Astrocyte (in vitro differentiated cells and primary cell): ENCODE measurements at places on chromosomes 13 and 19.

- DNase-seq, result no peak
These were observed 7.0 kb downstream of the SLC1A6 start for GRCh38 chr19:14972676-14973075.

DNA sequence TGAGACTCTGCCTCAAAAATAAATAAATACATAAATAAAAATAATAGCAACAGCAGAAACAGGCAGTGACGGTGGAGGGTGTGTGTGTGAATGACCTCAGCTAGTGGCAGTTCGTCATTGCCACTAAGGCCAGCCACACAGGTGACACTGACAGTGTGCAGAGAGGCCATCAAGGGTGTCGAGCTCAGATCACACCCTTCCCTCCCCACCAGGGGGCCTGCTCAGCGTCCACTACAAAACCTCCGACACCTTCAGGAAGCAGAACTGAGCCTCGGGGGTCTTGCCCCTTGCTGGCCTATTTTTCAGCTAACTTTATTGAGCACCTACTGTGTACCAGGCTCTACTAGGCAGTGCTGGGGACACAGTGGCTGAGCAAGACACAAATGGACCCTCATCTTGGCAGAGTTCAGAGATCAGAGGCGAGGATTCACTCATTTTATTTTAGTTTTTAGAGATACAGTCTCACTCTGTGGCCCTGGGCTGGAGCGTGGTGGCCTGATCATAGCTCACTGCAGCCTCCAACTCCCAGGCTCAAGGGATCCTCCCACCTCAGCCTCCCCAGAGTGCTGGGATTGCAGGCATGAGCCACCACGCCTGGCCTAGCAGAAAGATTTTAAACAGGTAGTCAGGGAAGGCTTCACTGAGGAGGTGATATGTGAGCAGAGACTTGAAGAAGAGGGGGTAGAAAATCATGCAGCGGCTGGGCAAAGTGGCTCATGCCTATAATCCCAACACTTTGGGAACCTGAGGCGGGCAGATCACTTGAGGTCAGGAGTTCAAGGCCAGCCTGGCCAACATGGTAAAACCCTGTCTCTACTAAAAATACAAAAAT is 30.3 kb upstream of the SEMA6B start:
- no peak for DNase-seq

DNA sequence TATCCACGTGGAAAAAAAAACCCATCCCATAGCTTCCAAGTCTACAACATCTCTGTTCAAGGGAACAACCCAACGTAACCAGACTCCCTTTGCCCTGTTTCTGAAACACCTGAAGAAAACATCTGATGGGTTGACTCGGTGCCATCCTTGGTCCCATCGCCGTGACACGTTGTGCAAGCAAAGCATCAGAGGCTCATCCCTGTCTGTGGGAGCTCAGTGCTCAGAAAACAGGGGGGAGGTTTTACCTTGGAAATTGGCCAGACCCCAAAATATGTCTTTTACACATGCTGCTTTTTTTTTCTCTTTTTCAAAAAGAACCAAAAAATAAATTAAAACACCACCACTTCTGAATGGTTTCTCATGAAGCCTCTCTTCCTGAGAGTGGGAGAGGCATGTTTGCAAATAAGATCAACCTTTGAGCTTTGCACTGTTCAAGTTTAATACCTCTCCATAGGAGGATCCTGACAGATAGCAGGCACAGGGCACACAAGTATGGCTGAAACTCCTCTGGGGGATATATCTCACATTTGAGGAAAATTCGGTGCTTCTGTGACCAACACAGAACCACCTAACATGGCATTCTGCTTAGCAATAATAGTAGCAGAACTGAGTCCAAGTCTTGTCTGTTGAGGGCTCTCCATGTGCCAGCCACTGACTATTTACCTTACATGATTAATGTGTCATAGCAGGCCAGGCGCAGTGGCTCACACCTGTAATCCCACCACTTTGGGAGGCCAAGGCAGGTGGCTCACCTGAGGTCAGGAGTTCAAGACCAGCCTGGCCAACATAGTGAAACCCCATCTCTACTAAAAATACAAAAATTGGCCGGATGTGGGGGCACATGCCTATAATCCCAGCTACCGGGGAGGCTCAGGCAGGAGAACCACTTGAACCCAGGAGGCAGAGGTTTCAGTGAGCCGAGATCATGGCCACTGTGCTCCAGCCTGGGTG is 7.0 kb upstream of the PVR start:
- no peak for DNase-seq

DNA sequence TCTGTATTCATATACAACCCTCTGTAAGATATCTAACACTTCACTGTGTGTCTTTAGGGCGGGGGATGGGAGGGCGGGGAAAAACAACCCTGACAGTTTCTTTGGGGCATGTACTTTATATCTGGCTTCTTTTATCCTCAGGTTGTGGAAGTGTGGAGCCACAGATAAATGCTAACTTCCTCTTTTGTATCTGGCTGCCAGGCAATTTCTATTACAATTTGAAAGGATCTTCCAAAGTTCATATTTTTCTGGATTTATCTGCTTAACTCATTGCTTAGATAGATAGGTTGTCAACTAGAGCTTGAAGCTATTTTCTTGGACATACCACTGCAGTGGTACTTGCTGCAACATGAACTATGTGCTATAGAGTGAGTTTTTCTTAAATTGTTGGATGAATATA is 393.0 kb downstream of the LMO7 start:
- DNase-seq, result no peak

GRCh38 chr13:40149611-40150274 is 494.3 kb downstream of the COG6 start:
- peak; percentile 89 for DNase-seq

DNA sequence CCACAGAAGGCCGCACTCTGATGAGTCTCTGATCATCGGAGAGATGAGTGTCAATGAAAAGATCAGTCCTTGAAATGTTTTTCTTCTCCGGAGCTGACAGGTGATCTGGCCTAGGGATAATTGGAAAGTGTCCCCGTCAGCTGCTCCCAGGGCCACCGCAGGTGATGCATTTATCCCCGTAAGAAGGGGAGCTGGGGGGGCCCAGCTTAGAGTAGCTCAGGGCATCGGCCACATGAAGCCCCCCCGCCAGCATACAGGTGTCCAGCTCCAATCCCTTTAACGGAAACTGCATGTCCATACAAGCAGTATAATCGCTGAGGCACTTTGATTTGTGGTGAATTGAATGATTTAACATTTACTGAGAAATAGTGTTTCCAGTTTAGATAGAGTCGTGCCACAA is 27.7 kb downstream of the ATP4B start:
- DNase-seq, result no peak

GRCh38 chr13:45108716-45109101 is 11.6 kb upstream of the GTF2F2 start:
- DNase-seq, result no peak

- DNase-seq, result peak; percentile 12
These were observed 182.9 kb upstream of the RXFP2 start for GRCh38 chr13:31556376-31556775.

GRCh38 chr13:94535231-94535630 is 55.7 kb upstream of the DCT start:
- no peak for DNase-seq

DNA sequence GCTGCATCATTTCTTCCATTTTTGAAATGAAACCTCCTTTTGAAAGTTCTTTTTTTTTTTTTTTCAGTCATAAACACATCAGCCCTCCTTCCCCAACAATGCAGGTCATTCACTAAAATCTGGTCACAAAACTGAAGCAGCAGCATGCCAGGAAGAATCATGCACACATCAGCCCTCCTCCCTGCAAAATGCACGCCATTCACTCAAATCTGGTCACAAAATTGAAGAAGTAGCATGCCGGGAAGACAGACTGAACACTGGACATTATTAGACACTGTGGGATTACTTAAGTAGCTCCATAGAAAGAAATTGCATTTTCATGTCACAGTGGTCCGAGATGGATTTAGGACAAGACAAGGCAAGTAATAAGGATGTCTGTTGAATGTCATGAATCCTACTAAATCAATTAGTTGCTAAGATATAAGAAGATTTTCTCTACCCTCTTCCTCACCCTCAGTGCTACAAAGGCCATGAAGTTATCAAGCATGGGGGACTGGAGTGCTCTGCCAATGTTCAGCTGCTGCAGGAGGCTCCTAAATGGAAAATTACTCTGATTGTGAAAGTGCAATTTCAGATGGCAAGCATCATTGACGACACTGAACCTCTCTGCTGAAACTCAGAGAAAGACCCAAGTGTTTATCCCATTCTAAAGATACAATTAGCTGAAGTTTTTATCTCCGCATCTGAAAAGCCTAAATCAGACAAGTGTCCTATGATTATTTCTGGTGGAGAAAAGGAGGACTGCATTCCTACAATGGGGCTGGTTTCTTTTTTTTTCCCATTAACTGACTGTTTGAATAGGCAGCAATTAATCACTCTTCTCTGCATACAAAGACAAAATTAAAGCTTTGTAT is 913.2 kb downstream of the DIAPH3 start:
- DNase-seq, result no peak

DNA sequence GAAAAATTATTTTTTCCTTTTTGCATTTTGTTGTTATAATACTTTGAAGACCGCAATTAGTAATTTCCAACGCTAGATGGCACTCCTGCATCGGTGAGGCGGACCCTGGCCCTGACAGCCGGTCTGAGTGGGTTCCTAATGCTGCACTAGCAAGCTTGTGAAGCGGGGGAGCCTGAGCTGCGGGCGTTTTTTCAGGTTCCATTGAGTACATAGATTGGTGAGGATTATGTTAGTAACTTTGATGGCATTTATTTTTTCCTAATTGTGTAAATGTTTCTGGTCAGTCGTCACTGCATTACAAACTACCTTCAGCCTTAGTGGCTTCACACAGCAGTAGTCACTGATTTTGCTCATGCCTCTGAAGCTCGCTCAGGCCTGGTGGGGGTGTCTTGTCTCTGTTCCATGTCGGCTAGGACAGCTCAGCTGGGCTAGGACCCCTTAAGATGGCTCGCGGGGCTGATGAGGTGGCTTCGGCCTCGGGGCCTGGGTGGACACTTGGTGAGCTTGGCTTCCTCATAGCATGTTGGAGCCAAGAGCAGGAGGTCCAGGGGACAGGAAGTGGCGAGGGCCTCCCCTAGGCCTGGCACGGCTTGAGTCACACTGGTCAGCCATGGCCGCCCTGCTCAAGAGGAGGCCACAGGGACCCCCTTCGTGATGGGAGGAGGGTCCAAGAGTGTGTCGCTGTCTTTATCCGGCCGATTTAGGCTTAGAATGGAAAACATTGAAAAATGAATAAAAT is 25.0 kb downstream of the ERCC5 start:
- peak; percentile 63 for DNase-seq

- no peak for DNase-seq
These were observed 24.9 kb downstream of the SLC8A2 start for GRCh38 chr19:47446534-47447469.

- DNase-seq, result no peak
These were observed 9.5 kb downstream of the RASL11A start for GRCh38 chr13:27280009-27280656.

DNA sequence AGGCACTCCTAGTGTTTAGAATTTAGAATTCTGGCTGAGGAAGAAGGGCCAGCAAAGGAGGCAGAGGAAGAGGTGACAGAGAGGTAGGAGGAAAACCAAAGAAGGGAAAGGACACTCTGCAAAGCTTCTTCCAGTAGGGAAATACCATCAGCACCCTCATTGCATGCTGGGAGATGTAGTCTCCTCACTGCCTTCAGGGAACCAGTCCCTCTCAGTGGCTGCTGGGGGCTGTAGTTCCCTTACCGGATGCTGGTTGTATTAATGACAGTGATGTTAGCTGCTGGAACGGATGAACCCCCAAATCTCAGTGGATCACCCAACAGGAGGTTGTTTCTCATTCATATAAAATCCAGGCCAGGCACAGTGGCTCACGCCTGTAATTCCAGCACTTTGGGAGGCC is 10.1 kb downstream of the GRIN2D start:
- peak; percentile 56 for DNase-seq

DNA sequence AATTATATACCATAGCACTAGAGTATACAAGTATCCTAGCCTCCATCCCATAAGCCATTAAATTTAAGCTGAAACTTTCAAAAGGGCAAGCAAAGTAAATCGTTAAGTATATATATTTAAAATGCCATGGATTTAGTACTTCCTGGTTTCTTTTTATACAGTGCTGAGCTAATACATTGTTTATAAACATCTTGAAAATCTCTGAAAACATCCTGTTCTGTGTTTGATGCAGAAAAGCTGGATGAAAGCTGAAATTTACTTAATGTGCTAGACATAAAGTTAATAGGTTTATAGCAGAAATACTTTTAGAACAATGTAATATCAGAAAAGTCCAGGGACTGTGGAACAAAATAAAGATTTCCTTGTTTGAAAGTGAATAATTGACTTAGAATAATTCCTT is 875.4 kb downstream of the SLITRK6 start:
- DNase-seq, result no peak

DNA sequence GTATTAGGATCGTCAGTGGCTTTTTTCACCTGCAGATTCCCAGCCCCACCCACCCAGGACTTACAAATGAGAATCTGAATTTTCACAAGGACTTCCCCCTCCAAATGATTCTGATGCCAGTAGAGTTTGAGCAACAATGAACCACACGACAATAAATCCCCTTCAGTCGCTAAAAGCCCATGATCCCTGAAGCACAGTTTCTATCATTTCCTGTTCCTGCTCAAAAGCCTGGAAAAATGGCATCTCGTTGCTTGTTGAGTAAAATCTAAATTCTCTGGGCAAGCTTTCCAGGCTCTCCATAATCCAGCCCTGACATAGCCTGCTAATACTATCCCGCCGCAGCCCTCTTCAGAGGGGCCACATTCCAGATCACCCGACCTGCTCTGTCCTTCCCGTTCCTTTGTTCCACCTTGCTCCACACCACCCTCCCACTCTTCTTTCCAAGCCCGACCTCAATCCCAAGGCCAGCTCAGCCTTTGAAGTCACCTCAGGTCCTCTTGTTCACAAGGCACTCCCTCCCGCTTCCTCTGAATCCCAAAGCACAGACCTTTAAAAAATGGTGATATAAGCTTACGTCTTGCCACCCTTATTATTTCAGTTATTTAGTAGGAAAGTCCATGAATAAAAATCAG is 67.9 kb downstream of the NUFIP1 start:
- no peak for DNase-seq

- no peak for DNase-seq
These were observed 177.4 kb upstream of the UBL3 start for GRCh38 chr13:30027569-30028455.

DNA sequence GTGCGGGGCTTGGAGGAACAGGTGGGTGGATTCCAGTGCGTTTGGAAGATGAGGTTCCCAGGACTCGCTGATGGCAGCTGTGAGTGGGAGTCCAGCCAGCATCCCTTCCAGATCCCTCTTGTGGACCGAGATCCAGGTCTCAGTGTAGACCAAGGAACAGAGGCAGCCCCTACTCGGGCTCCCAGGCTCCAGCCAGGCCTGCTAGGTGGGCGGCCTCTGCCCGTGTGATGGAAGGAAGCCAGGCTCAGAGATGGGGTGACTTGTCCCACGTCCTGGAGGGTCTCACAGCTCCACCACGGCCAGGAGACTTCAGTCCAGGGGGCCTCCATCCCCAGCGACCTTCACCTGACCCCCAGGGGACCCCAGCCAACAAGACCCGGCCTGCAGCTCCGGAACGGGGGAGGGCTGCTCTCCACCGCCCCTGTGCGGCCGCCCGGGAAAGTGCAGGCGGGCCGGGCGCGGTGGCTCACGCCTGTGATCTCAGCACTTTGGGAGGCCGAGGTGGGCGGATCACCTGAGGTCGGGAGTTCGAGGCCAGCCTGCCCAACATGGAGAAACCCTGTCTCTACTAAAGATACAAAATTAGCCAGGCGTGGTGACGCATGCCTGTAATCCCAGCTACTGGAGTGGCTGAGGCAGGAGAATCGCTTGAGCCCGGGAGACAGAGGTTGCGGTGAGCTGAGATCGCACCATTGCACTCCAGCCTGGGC is 729 bp upstream of the MADCAM1 start:
- peak; percentile 18 for DNase-seq

- no peak for DNase-seq
These were observed 39.1 kb downstream of the F2RL3 start for GRCh38 chr19:16927883-16928282.

- no peak for DNase-seq
These were observed 71.6 kb downstream of the DPRX start for GRCh38 chr19:53703361-53703760.
